ENCODE measurements at places on chromosomes 1 and 21.

GRCh38 chr1:9079988-9080704 is 10.7 kb upstream of the SLC2A5 start:
- DNase-seq: no peak

DNA sequence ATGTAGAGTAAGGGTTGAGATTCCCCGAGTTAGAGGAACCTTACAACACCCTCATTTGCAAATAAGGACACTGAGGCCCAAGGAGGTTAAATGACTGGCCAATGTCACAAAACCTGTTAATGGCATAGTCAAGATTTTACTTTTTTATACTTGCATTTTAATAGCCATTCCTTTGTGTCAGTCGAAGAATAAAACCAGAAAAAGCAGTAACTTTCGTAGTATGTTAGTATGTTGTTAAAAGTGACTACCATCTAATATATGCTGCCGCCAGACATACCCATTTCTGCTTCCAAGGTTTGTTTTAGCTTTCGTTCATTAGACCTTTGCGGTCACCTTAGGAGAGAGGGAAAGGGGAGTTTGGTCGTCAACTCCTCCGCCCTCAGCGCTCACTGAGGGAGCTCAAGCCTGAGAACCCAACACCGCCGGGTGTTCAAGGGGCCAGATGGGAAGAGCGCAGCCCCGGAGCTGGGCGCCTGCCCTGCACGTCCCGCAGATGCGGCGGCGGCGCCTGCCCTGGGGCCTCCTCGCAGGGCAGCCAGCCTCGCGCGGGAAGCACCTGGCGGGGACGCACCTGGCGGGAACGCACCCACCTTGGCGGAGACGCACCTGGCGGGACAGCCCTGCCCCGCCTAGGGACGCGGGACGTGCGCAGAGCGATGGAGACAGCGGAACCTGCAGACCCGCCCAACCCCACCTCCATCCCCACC is 466 bp downstream of the VPS26C start:
- DNase-seq: peak; percentile 73

DNA sequence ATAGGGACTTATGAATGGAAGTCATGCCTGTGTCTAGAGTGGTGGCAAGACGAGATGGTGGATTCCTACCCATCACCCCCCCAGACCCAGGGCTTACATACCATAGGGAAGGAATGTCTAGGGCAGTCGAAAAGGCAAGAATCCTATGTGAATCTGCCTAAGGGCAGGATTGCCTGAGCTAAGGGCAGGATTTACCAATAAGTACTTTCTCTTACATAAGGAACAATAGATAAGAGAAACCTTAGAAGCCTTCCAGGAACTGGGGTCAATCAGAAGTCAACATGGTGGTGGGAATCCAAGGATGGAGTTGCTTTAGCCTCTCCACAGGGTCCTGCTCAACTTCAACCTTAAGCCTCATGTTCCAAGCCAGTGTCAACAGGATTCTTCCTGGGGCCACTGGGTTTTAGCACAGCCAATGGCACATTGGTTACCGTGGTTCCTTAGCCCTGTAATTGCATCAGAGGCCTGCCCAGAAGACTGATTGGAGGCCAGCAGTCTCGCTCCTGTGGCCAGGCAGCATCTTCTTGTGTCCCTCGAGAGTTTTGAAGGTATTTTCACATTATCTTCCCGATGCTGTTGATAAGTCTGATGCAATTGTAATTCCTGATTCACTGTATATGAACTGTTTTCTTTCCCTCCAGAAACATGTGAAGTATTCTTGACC is 20.7 kb downstream of the BACE2 start:
- DNase-seq: no peak

DNA sequence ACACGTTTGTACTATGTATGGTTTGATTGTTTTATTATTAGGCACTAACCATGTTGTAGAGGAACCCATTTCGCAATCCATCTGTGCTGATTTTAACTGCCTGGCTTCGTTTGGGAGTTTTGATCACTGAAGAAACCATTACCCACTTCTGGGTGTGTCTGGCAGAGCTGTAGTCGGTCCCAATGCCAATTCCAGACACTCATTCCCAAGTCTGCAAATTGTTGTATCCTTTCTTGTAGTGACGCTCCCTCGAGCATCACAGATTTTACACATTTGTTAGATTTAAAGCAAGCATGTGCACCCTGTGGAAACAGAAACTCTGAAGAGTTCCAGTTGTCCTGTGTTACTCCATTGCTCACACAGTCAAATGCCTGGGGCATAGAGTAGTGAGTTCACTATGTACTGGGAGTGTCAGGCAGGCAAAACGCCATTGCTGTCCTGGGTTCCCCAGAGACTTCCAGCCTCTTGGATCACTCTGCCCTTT is 31.0 kb upstream of the EFCAB14 start:
- no peak for DNase-seq

GRCh38 chr1:8251635-8252034 is 66.3 kb upstream of the SLC45A1 start:
- no peak for DNase-seq

GRCh38 chr1:176785791-176786190 is 322.8 kb downstream of the PAPPA2 start:
- no peak for DNase-seq

DNA sequence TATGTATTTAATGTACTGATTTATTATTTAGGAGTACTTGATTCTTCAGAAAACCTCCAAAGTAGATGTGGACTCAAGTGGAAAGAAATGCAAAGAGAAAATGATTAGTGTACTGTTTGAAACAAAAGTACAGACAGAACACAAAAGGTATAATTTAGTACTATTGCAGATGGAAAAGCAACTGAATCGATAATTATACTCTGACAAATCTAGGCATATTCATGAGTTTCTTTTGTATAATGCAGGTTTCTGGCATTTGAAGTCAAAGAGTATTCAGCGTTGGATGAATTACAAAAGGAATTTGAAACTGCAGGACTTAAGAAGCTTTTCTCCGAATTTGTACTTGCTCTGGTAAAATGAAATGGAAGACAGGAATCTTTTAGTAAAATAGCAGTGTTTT is 12.5 kb downstream of the RWDD3 start:
- DNase-seq: no peak

- DNase-seq: no peak
Measured at GRCh38 chr1:15245593-15246360, 1.2 kb upstream of the FHAD1 start.

- DNase-seq: no peak
Measured at GRCh38 chr1:26015358-26015757, 6.2 kb upstream of the EXTL1 start.

DNA sequence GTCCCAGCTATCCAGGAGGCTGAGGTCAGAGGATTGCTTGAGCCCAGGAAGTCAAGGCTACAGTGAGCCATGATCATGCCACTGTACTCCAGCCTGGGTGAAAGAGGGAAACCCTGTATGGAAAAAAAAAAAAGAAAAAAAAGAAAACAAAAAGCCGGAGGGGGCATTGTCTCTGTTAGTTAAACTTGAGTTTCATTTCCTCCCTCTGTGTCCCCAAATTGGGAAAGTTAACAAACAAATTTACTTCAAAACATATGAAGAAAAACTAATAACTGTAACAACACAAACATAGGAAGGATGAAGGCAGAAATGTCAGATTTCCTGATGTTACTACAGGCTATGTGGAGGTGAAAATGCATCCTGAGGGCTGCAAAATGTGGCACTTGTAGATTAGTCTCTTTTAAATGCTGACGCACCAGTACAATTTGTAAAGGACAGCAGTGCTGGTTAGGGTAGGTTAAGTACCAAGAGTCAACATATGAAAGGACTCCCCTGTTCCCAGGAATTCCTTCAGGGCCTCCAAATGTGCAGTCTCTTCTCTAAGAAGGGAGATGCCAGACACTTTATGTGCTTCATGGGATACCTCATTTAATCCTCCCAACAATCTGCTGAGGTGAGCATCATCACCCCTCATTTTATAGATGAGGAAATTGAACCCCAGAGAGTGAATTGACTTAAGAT is 52.9 kb downstream of the DEGS1 start:
- DNase-seq: no peak
